GM23338 (cell line): ENCODE measurements at places on chromosomes 3 and 15.
A peak's percentile ranks its signal among the peaks of the same experiment; 100 is the strongest.

- no peaks in the 10 kb centered on the region; the same call in 1 of the 2 replicates for H3K4me1 ChIP-seq
- no peaks in the 10 kb centered on the region for H3K27me3 ChIP-seq
- no peak overlapping the region for H3K4me3 ChIP-seq
- H3K27ac ChIP-seq: no peak overlapping the region
- H3K36me3 ChIP-seq: no peaks in the 10 kb centered on the region
- no peak for DNase-seq
Measured at GRCh38 chr3:183210341-183210740, 42.7 kb upstream of the B3GNT5 start.

DNA sequence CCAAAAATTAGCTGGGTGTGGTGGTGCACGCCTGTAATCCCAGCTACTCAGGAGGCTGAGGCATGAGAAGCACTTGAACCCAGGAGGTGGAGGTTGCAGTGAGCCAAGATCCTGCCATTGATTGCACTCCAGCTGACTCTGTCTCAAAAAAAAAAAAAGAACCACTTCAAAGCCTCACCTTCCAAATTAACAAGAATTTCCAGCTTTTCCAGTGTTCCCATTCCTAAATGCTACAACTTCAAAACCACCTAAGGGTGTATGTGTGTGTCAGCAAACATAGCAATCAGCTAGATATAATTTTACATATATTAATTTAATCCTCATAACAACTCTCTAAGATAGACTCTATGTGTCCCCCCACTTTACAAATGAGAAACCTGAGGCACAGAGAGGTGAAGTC is 512.5 kb upstream of the PROK2 start:
- H3K27ac ChIP-seq: no peak overlapping the region
- H3K4me1 ChIP-seq: peaks cover 10% of the 10 kb centered on the region
- no peak for DNase-seq
- H3K27me3 ChIP-seq: no peaks in the 10 kb centered on the region

DNA sequence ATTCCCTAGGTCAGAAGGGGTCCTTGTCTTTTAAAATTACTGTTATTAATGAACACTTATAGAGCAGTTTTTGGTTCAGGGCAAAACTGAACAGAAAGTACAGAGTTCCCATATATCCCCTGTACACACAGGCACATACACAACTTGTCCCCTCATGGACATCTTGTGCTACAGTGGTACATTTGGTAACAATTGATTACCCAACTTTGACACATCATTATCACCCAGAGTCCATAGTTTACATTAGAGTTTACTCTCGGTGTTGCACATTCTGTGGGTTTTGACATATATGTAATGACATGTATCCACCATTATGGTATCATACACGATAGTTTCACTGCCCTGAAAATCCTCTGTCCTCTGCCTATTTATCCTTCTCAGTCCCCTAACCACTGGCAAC is 984 bp upstream of the EDC3 start:
- H3K36me3 ChIP-seq: no peaks in the 10 kb centered on the region
- H3K4me3 ChIP-seq: peak overlapping the region; percentile 89
- peaks cover 4% of the 10 kb centered on the region; the same call in 1 of the 2 replicates for H3K4me1 ChIP-seq
- no peak for DNase-seq
- peak overlapping the region; percentile 83 for H3K27ac ChIP-seq

- H3K4me1 ChIP-seq: no peaks in the 10 kb centered on the region
- no peaks in the 10 kb centered on the region for H3K27me3 ChIP-seq
- DNase-seq: no peak
Measured at GRCh38 chr3:141629976-141630375, 108.1 kb upstream of the RNF7 start.
